ENCODE measurements at places on chromosomes 7 and 10.

- no peak for DNase-seq
Measured at GRCh38 chr7:30671793-30672465, 10.3 kb downstream of the CRHR2 start.

GRCh38 chr7:152544481-152544927, 108.7 kb upstream of the KMT2C start:
- DNase-seq = no peak

DNA sequence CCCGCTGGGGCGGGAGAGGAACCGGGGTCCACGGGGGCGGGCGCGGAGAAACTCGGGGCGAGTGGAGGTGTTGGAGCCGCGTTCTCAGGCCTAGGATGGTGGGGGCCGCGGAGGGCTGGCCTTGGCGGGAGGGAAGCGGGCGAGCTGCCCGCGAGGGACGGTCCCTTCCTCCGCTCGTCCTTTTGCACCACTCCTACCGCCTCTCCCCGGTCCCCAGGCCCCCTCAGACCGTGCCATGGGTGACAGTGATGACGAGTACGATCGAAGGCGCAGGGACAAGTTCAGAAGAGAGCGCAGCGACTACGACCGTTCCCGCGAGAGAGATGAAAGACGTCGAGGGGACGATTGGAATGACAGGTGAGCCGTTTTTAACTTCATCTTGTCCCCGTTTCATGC, 451 bp downstream of the SRRT start:
- DNase-seq = no peak

GRCh38 chr7:22640269-22640668, 86.7 kb upstream of the IL6 start:
- DNase-seq = no peak

- DNase-seq = no peak
Measured at GRCh38 chr7:24036033-24036412, 248.0 kb upstream of the NPY start.

DNA sequence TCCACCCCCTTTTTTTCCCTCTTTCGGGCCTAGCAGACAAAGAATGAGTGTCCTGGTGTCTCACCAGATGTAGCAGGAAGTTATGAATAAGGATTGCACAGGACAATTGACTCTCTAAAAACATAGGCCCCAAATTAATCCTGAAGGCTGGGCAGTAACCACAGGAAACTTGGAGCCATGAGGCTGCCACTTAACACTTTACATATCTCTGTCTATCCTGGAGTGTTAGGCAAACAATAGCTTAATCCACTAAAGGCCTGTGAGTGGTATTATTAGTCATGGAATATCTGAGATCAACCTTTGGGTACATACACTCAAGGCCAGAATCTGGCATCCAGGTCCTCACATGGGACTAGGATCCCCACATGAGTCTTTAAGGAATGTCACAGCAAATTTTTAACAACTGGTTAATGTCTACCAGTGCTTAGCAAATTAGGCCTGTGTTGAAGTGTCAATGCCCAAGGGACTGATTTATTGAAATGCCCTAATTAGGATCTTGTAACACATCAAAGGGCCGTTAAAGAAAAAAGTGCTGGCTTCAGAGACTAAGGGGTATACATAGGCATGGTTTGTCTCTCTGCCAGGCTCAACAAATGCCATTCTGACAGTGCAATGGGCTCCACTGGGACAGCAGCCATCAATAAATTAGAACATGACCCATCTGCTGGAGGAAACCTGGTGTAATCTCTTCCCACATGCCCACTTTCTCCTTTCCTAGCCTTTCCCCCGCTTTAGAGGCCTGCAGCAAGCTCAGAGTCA, 196.7 kb upstream of the TBX20 start:
- DNase-seq = no peak

- no peak for DNase-seq
Measured at GRCh38 chr10:49761201-49761788, 828 bp downstream of the OGDHL start.

DNA sequence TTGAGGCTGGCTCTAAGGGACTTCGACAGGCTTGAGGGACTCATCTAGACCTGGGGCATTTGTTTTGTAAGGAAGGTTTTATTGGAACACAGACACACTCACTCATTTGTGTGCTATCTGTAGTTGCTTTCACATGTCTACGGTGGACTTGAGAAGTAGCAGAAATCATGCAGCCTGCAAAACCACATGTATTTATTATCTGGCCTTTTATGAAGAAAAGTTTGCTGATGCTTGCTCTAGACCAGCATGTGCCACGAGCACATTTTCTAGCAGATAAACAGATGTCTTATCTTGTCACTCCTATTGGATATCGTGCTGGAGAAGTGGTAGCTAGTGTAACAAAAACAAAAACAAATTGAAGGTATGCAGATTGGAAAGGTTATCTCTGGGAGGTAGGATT, 9.8 kb downstream of the UPP1 start:
- DNase-seq = no peak

- no peak for DNase-seq
Measured at GRCh38 chr7:155702616-155703015, 58.2 kb downstream of the RBM33 start.

DNA sequence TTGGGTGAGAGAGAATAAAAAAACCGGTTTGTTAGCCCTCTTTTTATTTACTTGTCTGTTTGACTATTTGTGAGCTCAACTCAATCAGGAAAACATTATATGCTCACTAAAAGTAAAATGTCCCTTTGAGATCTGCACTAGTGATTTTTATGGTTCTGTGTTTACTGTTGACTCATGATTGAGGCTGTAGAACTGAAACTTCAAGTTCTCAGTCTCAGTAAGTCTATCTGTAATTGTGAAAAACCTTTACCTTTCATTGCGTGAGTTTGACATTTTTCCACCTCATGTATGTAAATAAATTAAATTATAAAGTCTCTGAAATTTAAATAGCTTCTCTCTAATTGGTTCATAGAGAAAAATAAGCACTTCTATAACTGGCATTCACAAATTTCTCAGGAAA, 17.0 kb upstream of the CASD1 start:
- no peak for DNase-seq

GRCh38 chr7:151306860-151307259, 34.8 kb upstream of the NUB1 start:
- no peak for DNase-seq

Measured in stimulated activated CD8-positive, alpha-beta memory T cell treated with anti-CD3 and anti-CD28 coated beads, Interleukin-4, amount 100 ng/mL, for 1 hour (primary cell).